ENCODE measurements at places on chromosomes 6 and 20. TPM values are rescaled to one million over a fixed set of nuclear protein-coding genes. Genes with fewer than 3 reads are reported as not detected.

DNA sequence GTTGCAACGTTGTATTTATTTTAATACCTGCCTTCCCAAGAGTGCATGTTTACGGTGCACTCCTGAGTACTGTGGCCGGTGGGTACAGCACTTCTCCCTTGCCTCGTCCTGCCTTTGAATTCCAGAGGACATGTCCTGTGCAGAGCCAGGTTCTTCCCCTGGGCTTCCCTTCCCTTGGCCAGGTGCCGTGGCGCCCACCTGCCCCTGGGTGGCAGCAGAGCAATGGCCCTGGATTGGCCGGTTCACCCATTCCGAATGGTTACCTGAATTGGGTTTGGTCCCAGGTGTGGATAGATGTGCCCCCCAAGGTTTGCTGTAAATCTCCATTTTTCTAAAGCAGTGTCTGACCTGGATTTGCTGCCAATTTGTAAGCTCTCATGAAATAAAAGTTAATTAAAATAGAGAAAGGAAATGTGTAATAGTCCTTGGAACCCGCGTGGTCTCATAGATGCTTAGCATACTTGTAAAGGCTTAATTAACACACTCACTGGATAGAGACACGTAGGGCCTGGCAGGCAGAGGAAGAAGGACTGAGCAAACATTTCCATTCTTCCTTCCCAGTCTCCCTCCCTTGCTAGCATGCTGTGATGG is 40.6 kb downstream of the DTD1 start:
- no peaks in the 10 kb centered on the region for H3K27me3 ChIP-seq
- no peak overlapping the region for H3K4me3 ChIP-seq
- no peaks in the 10 kb centered on the region for H3K36me3 ChIP-seq

Gene EEF1A2
- total RNA-seq = 330 TPM

GRCh38 chr20:1656844-1657243 is 735 bp downstream of the SIRPG start:
- H3K27ac ChIP-seq = no peak overlapping the region
- no peak for DNase-seq
- no peaks in the 10 kb centered on the region for H3K36me3 ChIP-seq

DNA sequence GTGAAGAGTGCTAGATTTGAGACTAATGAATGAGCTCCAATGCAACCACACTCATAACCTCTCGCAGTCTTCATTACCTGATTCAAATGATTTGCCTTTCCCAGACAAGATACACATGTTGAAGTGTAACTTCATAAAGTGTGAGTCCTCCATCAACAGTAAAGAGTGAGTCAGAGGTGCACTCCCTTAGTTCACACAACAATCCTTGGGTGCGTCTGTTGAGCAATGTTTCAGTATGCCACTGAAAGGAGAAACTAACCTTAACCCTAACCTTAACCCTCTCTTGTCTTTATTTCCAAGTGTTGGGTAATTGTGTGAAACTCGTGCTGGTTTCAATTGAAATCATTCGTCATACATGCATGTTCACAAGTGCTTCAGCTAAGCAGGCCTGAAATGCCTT is 21.0 kb upstream of the RIN2 start:
- no peaks in the 10 kb centered on the region for H3K36me3 ChIP-seq
- H3K27me3 ChIP-seq = no peaks in the 10 kb centered on the region
- no peak overlapping the region for H3K27ac ChIP-seq
- peaks cover 13% of the 10 kb centered on the region for H3K4me1 ChIP-seq
- no peak for DNase-seq

Gene L3MBTL1
- total RNA-seq = 7.3 TPM

- H3K4me3 ChIP-seq = no peak overlapping the region
- H3K4me1 ChIP-seq = peaks cover 30% of the 10 kb centered on the region
- H3K36me3 ChIP-seq = no peaks in the 10 kb centered on the region
- no peaks in the 10 kb centered on the region for H3K27me3 ChIP-seq
- peak overlapping the region; percentile 90 for H3K27ac ChIP-seq
Measured at GRCh38 chr20:25116739-25117458, 35.0 kb upstream of the VSX1 start.

DNA sequence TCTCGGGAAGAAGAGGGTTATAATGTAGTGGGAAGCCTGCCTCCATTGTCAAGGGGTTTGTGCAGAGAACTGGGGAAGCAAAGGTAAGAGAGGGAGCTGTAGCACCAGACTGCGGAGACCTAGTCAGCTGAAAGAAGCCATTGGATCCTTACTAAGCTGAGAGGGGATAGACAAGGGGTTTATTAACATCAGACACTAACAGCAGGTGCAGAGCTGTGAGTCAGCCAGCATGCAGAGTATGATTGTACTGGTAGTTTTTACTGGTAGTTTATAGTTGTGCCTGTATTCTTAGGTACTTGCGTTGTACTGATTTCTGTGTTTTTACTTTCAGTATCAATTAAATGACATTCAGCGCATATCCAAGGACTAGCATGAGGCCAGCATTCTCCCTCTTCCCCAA is 17.8 kb upstream of the COL19A1 start:
- no peak overlapping the region for H3K4me3 ChIP-seq
- H3K36me3 ChIP-seq = no peaks in the 10 kb centered on the region
- H3K27me3 ChIP-seq = no peaks in the 10 kb centered on the region
- H3K4me1 ChIP-seq = no peaks in the 10 kb centered on the region

GRCh38 chr6:111663692-111664564 is 58.2 kb upstream of the TRAF3IP2 start:
- peaks cover 15% of the 10 kb centered on the region for H3K36me3 ChIP-seq
- peaks cover 60% of the 10 kb centered on the region for H3K4me1 ChIP-seq
- no peak overlapping the region for H3K4me3 ChIP-seq
- DNase-seq = peak; percentile 91

- no peaks in the 10 kb centered on the region for H3K27me3 ChIP-seq
- DNase-seq = peak; percentile 9
Measured at GRCh38 chr6:47375426-47375825, 65.7 kb upstream of the TNFRSF21 start.

DNA sequence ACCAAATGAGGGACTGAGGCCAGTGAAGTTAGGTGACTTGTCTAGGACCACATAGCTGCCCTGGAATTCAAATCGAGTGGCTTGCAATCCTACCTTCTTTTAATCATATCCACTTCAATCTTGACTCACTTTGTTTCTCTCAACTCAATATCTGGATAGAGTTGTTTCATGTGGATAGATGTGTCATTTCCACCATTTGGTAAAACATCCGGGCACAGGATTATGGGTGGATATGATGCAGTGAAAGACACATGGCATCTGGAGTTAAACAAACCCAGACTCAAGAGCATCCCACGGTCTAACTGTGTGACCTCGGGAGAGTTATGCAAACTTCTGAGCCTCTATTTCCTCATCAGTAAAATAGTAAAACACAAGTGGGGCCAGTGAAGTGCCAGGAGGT is 103.6 kb upstream of the CNKSR3 start:
- no peak for DNase-seq
- peaks cover 2% of the 10 kb centered on the region for H3K27me3 ChIP-seq
- no peak overlapping the region for H3K27ac ChIP-seq

Gene TCP11
- total RNA-seq = 0.44 TPM

- H3K4me1 ChIP-seq = peaks cover 24% of the 10 kb centered on the region
- peaks cover 58% of the 10 kb centered on the region for H3K27me3 ChIP-seq
- peak overlapping the region; percentile 27 for H3K4me3 ChIP-seq
- no peaks in the 10 kb centered on the region for H3K36me3 ChIP-seq
- no peak for DNase-seq
Measured at GRCh38 chr6:77463861-77464494, 687 bp upstream of the HTR1B start.

GRCh38 chr6:148934539-148934938 is 187.7 kb downstream of the UST start:
- H3K27ac ChIP-seq = peak overlapping the region; percentile 24
- DNase-seq = peak; percentile 87
- no peak overlapping the region for H3K4me3 ChIP-seq
- H3K36me3 ChIP-seq = no peaks in the 10 kb centered on the region

DNA sequence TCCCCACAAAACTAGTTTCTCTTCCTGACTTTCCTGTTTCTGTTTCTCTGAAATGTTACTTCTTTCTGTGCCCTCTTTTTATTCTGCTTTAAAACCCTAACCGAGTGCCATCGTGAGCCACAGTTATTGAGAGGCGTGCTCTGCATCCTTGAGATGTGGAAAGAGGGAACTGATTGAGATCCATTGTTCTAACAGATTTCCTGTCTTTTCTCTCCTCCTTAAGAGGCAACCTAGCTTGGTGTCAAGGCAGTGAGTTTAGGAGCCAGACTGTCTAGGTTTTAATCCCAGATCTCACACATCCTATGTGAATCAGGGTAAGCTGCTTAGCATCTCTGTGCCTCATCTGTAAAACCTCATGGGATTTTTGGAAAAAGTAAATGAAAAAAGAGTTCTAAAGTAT is 57.5 kb downstream of the SNX9 start:
- peaks cover 19% of the 10 kb centered on the region for H3K36me3 ChIP-seq
- H3K27me3 ChIP-seq = no peaks in the 10 kb centered on the region
- H3K4me1 ChIP-seq = no peaks in the 10 kb centered on the region
- no peak overlapping the region for H3K27ac ChIP-seq
- DNase-seq = no peak
